NCI-H2107 (cell line): ENCODE measurements at places on chromosomes 6 and 20.

DNA sequence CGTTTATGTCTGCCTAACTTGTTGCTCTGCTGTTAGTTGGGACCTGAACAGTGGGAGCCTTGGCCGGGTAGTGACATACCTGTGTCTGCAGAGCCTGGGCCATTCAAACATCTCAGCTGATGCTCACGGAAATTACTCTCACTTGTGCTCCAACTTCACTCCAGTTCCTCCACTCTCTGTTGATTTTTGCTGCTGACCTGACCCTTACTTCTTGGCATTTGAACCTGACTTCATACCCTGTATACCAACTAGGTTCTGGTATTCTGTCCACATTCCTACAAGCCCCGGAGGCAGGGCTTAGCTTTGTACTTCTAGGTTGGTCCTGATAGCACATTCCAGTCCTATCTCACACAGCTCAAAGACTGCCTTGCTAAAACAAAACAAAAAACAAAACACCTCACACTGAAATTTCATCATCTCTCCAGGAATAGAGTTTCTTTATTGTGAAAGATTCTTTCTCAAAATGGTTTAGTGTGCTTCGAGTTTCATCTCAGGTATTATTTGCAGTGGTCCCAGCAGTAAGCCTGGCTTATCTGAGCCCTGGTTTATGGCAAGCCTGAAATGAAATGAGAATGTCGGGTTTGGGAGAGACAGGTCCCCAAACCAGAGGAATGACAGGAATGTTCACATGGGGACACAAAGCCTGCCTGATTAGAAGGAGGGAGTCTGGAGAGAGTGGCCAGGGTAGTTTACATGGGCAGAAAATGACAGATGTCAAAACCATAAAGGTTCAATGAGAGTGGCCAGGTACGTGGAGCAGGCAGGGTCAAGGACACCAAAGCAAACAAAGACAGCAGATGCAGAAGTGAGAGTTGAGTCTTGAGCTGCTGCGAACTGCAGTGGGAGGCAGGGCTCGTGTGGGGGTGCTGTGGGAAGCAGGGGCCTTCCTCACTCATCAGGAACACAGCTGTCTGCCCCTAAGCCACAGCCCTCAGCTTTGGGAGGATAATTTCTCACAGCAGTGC is 174.2 kb upstream of the HDAC2 start:
- no peak for DNase-seq

DNA sequence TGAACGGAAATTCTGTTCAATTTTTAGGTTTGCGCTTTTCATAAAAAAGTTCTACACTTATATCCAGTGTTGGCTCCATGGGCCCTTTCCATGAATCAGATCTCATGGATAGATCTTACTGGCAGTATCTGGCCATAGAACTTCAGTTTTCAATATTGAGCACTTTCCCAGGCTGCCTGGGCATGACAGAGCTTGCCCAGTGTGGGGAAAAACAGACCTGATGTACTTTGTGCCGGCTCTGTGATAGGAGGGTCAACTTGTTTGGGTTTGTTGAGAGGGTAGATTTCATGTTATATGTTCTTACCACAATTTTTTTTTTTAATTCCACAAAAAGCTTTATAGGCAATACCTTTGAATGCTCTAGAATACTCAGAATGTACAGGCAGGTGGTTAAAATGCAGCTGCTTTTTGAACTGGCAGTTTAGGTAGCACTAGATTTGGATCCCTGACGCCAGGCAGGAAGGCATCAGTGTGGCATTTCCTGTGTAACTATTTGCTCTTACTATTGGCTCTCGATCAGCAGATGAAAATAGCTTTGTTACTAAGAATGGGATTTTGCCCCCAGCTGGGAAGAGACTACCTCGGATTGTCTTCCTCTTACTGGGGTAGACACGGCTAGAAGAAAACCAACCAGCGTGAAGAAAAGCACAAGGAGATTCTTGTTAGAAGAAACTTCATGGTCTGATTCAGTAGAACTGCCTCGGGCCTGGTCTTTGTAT is 404.9 kb upstream of the SOX4 start:
- DNase-seq = no peak

DNA sequence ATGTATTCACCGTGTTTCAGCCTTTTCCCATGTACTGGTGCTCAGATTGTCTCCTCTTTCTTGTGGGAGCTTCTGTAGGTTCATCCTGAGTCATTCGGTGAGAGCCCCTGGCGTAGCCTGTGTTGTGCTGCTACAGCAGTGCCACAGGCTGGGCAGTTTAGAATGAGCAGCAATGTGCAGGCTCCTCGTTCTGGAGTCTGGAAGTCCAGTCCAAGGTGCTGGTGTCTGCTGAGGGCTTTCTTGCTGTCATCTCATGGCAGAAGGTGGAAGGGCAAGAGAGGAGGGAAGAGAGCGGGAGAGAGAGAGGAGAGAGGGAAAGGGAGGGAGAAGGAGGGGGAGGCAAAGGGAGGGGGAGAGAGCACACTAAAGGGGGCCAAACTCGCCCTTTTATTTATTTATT is 15.1 kb downstream of the OSBPL2 start:
- no peak for DNase-seq

- DNase-seq = peak; percentile 56
Measured at GRCh38 chr6:122730775-122731386, 48.6 kb upstream of the FABP7 start.

DNA sequence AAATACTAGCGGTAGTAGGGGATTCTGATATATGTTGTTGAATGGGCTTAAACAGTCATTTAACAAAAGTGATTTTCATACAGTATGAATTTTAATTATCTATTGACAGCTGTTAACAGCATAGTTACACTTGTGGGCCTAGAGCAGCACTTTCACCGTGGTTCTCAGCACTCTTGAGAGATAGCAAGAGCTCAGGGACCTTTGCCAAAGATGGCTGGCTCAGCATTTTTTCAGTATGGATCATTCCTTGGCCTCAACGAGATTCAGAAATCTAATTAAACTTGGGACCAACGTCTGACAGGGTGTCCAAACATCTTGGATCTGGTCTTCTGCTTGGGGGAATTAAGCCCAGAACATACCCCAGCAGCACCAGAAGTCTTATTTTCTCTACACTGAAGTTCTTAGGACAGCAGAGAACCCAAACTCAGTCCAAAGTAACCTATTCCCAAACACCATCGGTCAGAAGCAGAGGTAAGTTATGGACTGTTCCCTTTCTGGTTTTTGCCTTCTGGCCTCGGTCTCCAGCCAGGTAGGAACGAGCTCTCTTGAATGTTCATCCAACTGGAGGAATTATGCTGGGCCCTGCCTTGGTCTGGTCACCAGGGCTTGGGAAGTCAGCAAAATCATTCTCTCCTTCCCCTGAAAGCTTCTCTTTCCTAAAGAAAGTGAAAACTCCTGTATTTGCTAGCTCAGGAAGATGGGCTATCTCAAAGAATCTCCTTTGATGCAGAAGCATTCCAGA is 25.7 kb downstream of the PRPH2 start:
- no peak for DNase-seq

- DNase-seq = no peak
Measured at GRCh38 chr6:124694139-124694705, 268.0 kb upstream of the RNF217 start.

DNA sequence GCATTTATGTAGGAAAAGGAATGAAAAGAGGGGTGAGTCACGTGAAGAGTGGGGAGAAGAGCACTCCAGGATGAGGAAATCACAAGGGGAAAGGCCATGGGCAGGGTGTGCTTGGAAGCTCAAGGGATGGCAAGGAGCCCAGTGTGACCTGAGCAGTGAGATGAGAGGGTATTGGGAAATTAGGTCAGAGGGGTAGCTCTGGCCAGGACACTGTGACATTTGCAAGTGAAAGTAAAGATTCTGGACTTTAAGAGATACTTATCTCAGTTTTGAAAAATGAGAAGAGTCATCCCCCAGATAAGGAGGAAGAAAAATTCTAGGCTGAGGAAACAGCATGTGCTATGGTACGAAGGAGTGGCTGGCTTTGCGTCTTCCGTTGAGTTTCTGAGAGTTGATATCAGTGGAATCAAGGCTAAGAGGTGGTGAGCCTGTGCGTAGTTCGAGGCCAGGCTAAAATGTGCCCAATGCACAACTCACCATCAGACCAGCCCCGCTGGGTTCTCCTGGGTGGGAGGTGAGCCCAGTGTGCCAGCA is 79.9 kb downstream of the GCLC start:
- DNase-seq = no peak

DNA sequence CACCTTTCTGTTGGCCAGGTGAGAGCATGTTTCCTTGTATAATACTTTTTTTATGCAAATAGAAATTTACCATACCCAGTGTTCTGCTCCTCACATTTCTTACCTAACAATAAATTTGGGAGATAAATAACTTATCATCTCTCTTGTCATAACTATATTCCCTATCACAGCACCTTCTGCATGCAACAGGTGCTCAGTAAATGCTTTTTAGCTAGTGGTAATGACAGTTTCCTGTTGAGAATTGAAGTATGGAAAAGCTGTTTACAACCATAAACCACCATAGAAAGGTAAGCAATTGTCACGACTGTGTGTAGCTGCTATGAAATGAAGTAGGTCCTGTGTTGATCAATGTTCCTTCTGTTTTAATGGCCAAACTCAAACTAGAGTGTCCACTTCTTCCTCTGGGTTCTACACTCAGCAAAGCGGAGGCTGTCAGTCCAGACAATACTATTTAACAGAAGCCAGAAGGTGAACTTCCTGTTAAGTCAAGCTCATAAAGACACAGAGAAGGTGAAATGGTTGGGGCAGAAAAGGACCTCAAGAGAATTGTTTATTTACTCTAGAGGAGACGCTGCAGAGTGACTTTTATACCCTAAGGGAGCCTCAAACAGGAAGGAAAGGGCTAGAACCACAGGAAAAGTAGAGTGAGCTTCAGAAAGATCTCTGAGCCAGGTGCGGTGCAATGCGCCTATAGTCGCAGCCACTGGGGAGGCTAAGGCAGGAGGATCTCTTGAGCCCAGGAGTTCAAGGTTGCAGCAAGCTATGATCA is 84.0 kb upstream of the SLC22A16 start:
- DNase-seq = no peak

DNA sequence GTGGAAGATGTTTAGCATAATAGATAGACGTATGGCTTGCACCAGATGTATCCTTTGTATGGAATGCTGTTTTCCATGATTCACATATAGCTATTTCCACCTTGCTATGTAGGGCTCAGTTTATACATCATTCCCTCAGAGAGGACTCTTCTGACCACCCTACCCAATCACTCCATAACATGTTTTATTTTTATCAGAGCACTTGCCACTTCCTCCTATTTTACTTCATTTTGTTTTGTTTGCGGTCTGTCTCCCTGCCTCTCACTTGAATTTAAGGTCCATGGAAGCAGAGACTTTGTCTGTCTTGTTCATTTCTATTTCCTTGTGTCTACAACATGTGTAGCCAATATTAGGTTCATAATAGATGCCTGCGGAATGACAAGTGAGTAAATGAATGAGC is 266.9 kb upstream of the CITED2 start:
- DNase-seq = no peak

DNA sequence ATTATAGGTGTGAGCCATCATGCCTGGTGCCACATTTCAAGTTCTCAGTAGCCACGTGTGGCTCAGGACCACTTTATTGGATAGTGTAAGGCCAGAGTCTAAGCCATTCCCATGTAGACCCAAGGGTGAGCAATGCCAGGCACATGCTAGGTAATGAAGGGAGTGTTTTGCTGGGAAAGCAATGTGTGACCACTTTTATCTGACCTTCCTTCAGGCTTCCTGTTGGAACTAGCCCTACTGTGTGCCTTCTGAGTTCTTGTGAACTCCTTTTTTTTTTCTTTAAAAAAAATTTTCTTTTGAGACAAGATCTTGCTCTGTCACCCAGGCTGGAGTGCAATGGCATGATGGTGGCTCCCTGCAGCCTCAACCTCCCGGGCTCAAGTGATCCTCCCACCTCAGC is 33.3 kb downstream of the ZNF341 start:
- DNase-seq = no peak

DNA sequence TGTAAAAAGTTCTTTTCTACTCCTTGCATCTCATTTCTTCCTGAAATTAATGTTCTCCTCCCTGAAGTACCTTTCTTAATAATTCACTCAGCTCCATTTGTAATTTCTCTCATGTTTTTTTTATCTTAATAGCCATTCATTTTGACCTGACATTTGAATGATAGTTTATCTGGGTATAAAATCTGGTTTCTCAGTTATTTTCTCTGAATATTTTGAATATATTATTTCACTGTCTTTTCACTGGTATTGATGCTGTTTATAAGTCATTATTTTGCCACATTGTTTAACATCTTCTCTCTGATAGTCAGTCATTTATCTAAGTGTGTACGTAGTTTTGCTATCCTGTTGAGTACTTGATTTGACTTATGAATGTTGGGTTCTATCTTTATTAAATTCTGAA is 68.8 kb upstream of the ARHGAP18 start:
- no peak for DNase-seq

DNA sequence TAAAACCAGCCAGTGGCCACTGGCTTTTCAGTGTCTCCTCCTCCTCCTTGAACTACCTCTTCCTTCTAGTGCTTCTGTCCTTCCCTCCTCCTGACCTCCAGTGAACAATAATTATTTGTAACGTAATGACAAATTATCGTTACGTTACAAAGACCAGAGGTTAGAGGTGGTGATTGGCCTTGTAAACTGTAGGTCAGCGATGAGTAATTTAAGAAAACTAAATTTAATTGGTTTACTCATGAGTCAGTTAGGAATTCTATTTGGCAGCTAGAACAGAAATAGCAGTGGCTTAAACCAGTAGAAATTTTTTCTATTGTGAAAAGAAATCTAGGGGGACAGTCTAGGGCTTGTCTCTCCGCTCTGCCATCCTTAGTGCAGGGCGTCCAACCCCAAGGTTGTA is 38.8 kb downstream of the PPARD start:
- no peak for DNase-seq

DNA sequence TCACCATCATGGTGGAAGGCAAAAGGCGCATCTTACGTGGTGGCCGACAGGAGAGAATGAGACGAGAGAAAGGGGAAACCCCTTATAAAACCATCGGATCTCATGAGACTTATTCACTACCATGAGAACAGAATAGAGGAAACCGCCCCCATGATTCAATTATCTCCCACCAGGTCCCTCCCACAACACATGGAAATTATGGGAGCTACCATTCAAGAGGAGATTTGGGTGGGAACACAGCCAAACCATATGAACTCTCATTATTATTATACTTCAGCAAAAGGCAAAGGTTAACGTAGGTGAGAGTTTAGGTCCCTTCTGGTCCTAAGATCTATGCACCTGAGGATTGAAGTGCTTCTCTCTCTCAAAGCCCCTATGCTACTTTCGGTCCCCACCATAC is 2.4 kb upstream of the PFDN4 start:
- DNase-seq = no peak

- DNase-seq = no peak
Measured at GRCh38 chr6:189676-190075, 102.6 kb upstream of the DUSP22 start.

- DNase-seq = no peak
Measured at GRCh38 chr6:42551217-42551616, 12.6 kb upstream of the UBR2 start.

- no peak for DNase-seq
Measured at GRCh38 chr6:11066505-11067347, 22.6 kb upstream of the ELOVL2 start.

GRCh38 chr6:161674930-161675682 is 401.2 kb upstream of the AGPAT4 start:
- no peak for DNase-seq
